Activated CD4-positive, alpha-beta T cell treated with anti-CD3 and anti-CD28 coated beads, Interleukin-2, amount 10 ng/mL, durations not matched to agents 7 days and 5 days (primary cell): ENCODE measurements at places on chromosomes 2 and 18. TPM values are rescaled to one million over a fixed set of nuclear protein-coding genes. Genes with fewer than 3 reads are reported as not detected.

DNA sequence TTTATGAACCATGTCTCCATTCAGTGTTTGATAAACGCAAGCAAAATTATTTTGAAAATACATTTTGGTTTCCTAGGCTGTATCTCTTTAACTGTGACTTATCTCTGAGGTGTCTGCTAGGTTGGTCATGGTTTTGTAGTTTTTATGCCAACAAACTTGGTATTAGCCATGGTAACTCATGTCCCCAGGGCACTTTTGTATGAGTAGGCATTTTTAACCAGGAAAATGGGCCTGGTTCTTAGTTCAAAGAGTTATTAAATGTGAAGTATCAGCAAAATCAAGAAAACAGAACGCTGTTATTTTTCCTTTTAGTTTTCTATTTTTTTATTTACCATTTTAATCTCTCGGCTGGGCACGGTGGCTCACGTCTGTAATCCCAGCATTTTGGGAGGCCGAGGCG lies 179.3 kb upstream of the LHCGR start:
- DNase-seq = no peak
- H3K36me3 ChIP-seq = no peaks in the 10 kb centered on the region
- no peak overlapping the region for H3K4me3 ChIP-seq
- no peaks in the 10 kb centered on the region for H3K27me3 ChIP-seq
- H3K27ac ChIP-seq = no peak overlapping the region

PARD3B gene
- total RNA-seq = 0.50 TPM

DNA sequence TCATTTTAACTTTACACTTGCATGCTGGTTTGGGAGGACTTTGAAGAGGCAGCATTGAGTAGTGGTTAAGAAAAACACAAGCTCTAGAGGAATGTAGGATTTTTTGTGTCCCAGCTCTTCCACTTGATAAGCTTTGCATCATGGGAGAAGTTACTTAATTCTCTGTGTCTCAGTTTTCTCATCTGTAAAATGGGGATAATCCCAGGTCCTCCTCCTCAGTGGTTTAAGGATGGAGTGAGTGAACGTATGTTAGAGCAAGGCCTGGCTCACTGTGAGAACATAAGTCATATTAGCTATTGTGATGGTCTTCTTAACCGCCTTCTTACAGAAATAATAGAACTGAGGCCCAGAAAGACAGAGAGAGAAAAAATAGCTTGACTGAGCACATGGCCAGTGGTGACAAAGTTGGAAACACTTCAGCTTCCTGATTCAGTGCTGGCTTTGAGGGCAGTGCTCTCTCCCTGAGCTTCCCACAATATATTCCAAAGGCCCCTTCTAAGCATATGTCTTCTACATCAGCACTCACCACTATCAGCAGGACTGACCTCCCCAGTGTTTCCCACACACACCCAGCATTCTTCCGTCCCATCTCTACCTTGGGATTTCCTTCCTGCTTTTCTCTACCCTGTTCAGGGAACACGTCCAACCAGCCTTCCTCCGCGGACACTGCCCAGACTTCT lies 214.9 kb upstream of the TNP1 start:
- H3K4me3 ChIP-seq = no peak overlapping the region
- no peak for DNase-seq
- no peaks in the 10 kb centered on the region for H3K36me3 ChIP-seq

SLC14A1 gene
- total RNA-seq = 7.3 TPM

- H3K36me3 ChIP-seq = no peaks in the 10 kb centered on the region
- no peak for DNase-seq
- no peak overlapping the region for H3K27ac ChIP-seq
- no peaks in the 10 kb centered on the region for H3K4me1 ChIP-seq
- H3K27me3 ChIP-seq = no peaks in the 10 kb centered on the region
Measured at GRCh38 chr18:72155327-72155726, 388.8 kb downstream of the CBLN2 start.
